ENCODE measurements at places on chromosomes 6 and 20.
A peak's percentile ranks its signal among the peaks of the same experiment; 100 is the strongest.

- DNase-seq: no peak
These were observed 248.0 kb downstream of the PHF3 start for GRCh38 chr6:63883597-63883996.

GRCh38 chr20:48749437-48749836 lies 78.4 kb downstream of the PREX1 start:
- no peak for DNase-seq

- no peak for DNase-seq
These were observed 133.5 kb downstream of the MAN1A1 start for GRCh38 chr6:119215885-119216590.

DNA sequence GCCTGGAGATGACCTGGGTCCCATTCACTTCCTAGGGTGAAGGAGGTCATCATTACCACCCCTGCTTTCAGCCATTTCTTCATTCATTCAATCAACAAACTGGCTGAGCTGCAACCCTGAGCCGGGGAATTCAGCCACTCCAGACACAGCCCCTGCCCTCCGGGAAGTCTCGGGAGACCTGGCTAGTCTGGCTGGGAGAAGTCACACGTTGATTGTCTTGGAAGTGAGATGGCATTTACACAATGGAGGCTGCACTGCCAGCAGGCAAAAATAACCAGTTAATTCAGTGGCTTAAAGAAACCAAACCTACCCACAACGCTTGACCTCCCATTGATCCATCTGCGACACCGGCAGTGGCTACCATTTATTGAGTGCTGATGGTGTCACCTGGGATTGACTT lies 2.0 kb upstream of the PMEPA1 start:
- no peak for DNase-seq

GRCh38 chr6:129936329-129937165 lies 75.4 kb upstream of the TMEM244 start:
- DNase-seq: peak; percentile 16

GRCh38 chr6:37763413-37763812 lies 56.1 kb upstream of the ZFAND3 start:
- DNase-seq: no peak

GRCh38 chr6:112232845-112233256 lies 21.5 kb downstream of the LAMA4 start:
- DNase-seq: no peak

DNA sequence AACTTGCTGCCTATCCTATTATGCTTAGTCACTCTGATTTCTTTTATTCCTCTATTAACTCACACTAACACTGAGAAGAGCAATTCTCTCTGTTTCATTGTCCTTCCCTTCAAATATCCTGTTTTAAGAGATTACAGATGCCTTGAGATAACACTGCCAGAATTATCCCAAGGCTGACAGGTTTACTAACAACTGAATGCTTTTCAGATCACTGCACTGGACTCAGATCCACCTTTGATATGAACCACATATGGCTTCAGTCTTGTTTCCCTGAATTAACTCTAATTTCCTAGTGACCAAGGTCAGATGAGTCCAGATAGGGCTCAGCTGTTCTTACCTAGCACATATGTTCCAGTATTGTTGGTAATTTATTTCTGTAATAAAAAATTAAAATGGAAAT lies 633.1 kb downstream of the GRIK2 start:
- DNase-seq: no peak

Data from NCI-H510A treated with DMSO at 0.1 percent for 48 hours (cell line).